ENCODE measurements at places on chromosomes 16 and 17. TPM values are rescaled to one million over a fixed set of nuclear protein-coding genes. Genes with fewer than 3 reads are reported as not detected.

The TEX19 gene
- 0.31 TPM for total RNA-seq

The CA5A gene
- not detected for total RNA-seq

The CTRB1 gene
- total RNA-seq: not detected

The STAC2 gene
- total RNA-seq: 0.14 TPM

The SPATA32 gene
- total RNA-seq: 0.21 TPM

The ATP1B2 gene
- 0.19 TPM for total RNA-seq

All from A549 treated with DMSO at 1 μM for 4 hours (cell line).